ENCODE measurements at places on chromosomes 2 and 18.

- no peak for DNase-seq
Observed at GRCh38 chr2:238155761-238156694, 2.7 kb upstream of the ERFE start.

DNA sequence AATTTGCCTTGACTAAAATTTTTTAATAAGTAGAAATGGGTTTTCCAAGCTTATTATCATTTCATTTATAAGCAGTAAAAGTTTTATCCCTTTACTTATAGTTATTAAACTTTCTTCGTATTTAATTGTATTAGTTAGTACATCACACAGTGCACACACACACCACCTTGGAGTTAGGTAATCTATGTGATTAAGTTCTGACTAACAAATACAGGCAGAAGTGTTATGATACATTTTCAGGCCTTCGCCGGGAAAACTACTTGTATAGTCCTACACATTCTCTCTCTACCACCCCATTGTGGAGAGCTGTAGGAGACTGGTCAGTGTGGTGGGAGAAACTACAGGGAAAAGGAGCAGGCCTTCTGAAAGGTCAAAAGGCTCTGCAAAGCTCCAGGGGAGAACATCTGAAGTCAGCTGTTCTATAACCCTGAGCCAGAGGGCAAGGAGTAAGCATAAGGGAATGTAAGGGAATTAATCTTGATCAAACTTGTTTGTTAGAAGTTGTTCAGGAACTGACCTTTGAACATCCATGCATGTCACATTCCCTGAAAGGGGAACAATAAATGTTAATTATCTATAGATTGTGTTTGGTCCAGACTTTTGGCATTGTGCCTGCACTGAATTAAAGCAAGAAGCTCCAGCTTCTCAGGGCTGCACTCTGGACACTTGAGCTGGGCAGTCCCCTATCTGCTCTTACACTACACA, 231.7 kb downstream of the FSIP2 start:
- no peak for DNase-seq

GRCh38 chr2:118047380-118047826, 33.5 kb upstream of the CCDC93 start:
- DNase-seq = no peak

DNA sequence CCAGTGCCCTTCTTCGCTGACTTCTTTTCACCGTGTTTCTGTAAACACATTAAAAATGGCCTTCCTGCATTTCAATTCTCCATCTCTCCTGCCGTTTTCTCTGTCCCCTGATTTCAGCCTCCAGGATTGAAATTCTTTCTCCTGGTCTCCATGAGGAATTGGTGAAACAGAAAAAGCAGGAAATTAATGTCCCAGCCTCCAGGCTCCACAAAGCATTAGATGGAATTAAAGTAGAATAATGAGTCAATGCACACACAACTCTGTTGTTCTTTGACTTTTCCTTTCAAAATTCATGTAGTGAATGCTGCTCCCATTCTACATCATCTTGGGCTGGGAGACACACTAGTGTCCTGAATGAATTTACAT, 209.5 kb downstream of the KLHL29 start:
- no peak for DNase-seq
